ENCODE measurements at places on chromosomes 4 and X.

GRCh38 chrX:3669841-3670475 is 43.5 kb downstream of the PRKX start:
- no peak for ATAC-seq

GRCh38 chr4:83870328-83870950 is 334.5 kb downstream of the GPAT3 start:
- no peak for ATAC-seq

- ATAC-seq: no peak
Measured at GRCh38 chr4:111066447-111066846, 443.6 kb upstream of the PITX2 start.

DNA sequence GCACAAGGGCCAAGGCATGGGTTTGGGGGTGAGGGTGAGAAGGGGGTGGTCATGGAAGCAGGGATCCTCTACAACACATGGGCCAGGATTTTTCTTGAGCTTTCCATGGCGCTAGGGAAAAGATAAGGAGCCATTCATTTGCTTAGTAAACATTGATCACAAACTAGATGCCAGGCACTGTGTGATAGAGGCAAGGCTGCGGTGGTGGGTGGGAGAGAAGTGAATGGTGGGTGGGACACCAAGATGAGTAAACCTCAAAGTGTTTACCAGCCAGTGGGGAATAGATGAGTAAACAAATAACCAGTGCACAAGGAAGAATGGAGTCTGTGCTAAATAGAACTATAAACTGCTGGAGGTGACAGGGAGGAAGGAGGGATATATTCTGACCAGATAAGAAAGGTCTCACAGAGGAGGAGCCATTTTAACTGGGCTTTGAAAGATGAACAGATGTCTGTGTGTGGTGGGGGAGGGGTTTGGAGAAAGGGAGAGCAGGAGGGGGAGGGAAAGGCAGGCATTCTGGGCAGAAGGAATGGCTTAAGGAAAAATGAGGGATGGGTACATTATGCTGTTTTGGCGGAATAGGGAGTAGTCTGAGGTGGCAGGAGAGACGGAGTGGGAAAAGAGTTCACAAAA is 48.0 kb upstream of the LAS1L start:
- ATAC-seq: no peak
